CD4-positive, alpha-beta T cell treated with Interleukin-21 for 1 hour (primary cell): ENCODE measurements at places on chromosomes 7 and 10.
A peak's percentile ranks its signal among the peaks of the same experiment; 100 is the strongest.

DNA sequence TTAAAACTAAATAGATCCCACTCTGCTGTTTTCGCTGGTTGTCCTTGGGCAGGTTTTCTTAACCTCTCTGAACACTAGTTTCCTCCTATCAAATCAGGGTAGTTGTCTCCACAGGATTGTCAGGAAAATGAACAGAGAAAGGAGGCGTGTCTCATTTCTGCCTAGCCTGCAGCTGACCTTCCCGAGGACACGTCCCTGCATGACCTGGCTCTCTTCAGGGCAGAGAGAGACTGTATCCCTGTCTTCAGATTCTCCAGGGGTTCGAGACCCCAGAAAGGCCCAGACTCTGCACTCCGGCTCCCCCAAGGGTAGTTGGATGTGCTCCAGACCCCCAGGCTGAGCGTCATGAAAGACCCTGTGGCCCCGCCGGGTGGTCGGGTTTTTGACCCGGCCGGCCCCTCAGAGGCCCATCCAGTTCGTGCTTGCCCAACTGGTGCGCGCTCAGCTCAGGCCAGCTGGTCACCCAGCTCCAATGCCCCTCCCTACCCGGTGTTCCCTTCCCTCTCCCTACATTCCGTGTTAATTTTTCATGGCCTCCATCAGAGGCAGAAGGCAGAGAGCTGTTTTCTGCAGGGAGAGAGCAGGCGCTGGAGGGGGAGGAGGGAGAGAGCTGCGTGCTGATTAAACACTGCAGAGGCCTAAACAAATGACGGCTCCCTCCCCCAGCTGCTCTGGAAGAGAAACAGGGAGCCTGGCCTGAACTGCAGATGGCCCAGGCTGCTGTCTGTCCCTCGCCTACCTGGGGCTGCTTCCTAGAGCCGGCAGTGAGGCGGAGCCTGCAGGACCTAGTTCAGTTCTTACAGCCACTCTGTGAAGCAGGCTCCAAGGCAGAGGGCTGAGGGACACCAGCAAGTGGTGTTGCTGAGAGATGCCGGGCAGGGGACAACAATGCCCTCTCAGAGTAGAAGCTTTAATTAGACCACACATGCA, 86.2 kb upstream of the PPIF start:
- DNase-seq = no peak

DNA sequence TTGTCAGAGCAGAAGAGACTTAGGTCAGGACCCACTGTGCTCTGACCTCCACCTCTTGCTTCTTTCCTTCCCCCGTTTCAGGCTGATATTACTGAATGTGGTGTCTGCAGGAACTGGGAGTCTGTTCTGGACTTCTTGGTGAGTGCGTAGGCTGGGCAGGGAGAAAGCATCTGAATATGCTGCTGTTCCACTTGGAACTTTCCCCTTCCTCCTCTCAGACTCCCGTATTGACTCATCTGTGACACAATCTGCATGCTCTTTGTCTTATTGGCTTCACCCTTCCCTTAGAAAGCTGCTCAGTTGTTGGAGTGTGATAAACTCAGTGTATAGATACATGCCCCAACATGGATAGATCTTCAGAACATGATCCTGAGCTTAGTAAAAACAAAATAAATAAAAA, 137.6 kb upstream of the HABP2 start:
- DNase-seq = no peak

GRCh38 chr10:106799776-106800175, 364.7 kb downstream of the SORCS1 start:
- DNase-seq = no peak

GRCh38 chr10:130771491-130771946, 540.0 kb downstream of the TCERG1L start:
- DNase-seq = no peak

DNA sequence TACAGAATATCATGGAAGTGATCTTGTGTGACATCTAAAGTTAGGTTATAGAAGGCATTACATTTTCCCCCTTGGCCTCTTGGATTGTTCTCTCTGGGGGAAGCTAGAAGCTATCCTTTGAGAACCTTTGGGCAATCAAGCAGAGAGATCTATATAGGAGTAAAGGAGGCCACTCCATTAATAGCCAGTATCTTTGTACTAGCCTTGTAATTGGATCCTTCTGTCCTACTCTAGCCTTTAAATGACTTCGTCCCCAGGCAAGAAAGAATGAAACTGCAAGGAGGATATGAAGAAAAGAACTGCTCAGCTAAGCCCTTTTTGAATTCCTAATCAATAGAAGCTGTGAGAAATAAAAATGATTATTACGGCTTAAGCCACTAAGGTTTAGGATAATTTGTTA, 230.9 kb downstream of the AGMO start:
- DNase-seq = no peak

GRCh38 chr10:59904426-59905065, 1.8 kb downstream of the CCDC6 start:
- no peak for DNase-seq

DNA sequence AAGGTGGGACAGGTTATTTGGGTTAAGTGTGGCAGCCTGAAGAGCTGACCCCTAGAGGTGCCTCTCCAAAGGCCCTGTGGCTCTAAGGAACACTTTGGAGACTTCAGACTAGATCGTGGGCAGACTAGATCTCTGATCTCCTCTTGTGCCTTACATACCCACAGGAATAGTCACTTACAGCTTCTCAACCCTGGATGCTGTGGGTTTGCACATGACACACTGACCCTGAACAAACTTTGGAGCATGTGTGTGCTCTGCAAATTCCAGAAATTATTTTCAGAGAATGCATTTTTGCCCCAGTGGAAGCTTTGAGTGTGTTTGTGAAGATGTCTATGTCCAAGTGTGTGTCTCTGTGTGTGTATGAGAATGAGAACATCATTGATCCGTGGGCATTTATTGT, 119.6 kb downstream of the EMX2 start:
- no peak for DNase-seq

DNA sequence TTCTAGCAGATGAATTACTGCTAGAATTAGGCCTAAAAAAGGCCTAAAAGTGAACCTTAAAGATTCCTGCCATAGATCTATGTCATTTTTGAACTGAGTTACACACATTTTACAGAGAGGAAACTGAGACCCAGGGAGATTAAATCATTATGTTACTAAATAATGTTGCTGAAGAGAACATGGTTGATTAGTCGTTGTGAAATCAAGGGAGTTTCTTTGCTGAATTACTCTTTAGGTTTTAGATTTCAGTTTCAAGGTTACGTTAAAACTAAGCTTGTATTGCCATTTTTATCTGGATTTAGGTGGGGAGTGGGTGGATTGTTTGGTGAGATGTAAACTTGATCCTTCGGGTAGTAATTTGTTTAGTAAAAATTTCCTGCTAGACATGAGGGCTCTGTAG, 21.3 kb downstream of the CDK14 start:
- no peak for DNase-seq

GRCh38 chr7:157904211-157904865, 567.5 kb downstream of the DNAJB6 start:
- no peak for DNase-seq

- DNase-seq = no peak
Measured at GRCh38 chr7:38312821-38313220, 39.4 kb upstream of the TARP start.

DNA sequence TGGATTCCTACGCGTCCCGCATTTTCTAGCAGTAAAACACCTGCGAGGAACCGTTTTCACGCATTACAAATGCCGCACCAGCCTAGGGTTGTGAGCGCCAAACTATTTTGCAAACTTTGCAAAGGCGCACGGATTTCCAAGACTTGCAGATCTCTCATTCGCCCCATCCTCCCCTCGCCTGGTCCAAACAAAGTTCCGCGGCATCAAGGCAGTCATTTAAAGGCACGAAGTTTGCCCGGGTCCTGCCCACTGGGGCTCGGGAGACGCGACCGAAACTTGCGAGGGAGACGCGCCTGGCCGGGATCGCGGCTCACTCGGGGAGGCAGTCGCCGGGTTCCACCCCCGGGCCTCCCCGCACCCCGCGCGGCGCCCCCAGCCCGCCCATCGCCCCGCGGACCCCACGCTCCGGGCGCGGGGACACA, 613 bp downstream of the USP6NL start:
- no peak for DNase-seq

- no peak for DNase-seq
Measured at GRCh38 chr7:100598425-100598824, 3.7 kb upstream of the PCOLCE start.

- no peak for DNase-seq
Measured at GRCh38 chr7:106003525-106004064, 40.5 kb downstream of the CDHR3 start.

- DNase-seq = peak; percentile 60
Measured at GRCh38 chr7:132394283-132395198, 181.7 kb downstream of the PLXNA4 start.

- DNase-seq = no peak
Measured at GRCh38 chr10:29522918-29523317, 111.9 kb downstream of the SVIL start.

GRCh38 chr7:88111140-88111743, 108.6 kb downstream of the SRI start:
- peak; percentile 19 for DNase-seq

DNA sequence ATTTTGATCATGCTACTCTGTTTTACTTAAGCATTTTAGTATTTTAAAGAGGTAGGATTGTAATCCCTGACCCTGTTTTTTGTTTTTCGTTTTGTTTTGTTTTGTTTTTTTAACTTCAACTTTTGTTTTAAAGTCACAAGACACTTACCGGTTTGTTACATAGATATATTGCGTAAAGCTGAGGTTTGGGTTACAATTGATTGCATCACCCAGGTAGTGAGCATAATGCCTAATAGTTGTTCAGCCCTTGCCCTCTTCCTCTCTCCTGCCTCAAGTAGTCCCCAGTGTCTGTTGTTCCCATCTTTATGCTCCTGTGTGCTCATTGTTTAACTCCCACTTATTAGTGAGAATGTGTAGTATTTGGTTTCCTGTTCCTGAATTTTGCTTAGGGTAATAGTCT, 93.1 kb upstream of the TEX47 start:
- no peak for DNase-seq

DNA sequence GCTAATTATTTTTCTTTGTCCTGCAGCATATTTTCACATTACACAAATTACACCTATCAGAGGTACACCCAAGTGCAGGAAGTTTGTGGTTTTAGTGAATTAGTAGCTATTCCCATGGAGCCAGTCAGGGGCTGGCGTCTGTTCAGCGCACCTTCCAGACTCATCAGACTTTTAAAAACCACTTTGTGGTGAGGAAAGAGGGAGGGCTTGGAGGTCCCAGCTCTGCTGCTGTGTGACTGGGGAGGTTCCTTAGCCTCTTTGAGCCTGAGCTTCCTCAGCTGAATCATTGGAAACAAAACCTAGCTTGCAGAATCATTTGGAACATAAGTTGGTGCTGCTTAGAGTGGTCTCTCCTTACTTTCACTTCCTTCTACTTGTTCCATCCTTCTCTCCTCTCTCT, 175.4 kb downstream of the SORCS3 start:
- no peak for DNase-seq

- DNase-seq = no peak
Measured at GRCh38 chr7:40447345-40447744, 312.5 kb downstream of the SUGCT start.

GRCh38 chr10:67115972-67116371, 190.1 kb downstream of the LRRTM3 start:
- DNase-seq = no peak

DNA sequence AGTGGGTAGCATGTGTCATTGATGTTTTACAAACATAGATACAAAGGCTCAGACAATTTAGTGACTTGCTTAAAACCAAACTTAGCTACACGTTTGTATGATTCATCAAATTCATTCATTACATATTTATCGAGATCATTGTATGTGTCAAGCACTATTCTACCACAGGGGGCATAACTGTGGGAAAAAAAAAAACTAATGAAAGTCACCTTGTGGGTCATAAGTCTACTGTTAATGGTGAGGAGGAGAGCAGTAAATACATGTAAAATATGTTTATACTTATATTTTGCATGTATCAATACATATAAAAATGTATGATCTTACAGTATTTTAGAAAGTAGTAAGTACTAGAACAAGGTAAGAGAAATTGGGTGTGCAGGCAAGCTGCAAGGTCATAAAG, 933.8 kb downstream of the IPMK start:
- no peak for DNase-seq

- DNase-seq = no peak
Measured at GRCh38 chr10:14736600-14737081, 38.1 kb downstream of the FAM107B start.

DNA sequence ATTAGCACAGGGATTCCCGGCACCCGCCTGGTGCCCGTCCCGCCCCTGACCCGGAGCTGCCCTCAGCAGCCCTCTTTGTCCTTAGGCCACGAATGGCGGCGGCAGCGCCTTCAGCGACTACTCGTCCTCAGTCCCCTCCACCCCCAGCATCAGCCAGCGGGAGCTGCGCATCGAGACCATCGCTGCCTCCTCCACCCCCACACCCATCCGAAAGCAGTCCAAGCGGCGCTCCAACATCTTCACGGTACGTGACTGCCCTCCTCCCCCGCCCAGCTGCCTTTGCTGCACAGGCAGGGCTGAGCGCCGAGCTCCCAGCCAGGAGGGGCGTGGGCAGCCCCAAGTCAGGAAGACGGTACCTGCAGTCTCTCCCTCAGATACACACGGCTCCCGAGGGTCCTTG, 33.6 kb downstream of the AGAP3 start:
- DNase-seq = no peak

DNA sequence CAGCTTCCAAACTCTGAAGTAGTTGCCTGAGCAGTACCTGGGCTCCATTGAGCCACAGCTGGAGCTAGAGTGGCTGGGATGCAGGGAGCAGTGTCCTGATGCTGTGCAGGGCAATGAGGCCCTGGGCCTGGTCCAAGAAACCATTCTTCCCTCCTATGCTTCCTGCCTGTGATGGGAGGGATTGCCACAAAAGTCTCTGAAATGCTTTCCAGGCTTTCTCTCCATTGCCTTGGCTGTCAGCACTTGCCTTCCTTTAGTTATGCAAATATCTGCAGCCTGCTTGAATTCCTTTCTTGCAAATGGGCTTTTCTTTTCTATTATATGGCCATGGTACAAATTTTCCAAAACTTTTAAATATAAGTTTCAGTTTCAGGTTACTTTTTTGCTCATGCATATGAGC, 972.2 kb upstream of the MBL2 start:
- DNase-seq = no peak

GRCh38 chr7:155353256-155353897, 55.7 kb downstream of the INSIG1 start:
- no peak for DNase-seq

DNA sequence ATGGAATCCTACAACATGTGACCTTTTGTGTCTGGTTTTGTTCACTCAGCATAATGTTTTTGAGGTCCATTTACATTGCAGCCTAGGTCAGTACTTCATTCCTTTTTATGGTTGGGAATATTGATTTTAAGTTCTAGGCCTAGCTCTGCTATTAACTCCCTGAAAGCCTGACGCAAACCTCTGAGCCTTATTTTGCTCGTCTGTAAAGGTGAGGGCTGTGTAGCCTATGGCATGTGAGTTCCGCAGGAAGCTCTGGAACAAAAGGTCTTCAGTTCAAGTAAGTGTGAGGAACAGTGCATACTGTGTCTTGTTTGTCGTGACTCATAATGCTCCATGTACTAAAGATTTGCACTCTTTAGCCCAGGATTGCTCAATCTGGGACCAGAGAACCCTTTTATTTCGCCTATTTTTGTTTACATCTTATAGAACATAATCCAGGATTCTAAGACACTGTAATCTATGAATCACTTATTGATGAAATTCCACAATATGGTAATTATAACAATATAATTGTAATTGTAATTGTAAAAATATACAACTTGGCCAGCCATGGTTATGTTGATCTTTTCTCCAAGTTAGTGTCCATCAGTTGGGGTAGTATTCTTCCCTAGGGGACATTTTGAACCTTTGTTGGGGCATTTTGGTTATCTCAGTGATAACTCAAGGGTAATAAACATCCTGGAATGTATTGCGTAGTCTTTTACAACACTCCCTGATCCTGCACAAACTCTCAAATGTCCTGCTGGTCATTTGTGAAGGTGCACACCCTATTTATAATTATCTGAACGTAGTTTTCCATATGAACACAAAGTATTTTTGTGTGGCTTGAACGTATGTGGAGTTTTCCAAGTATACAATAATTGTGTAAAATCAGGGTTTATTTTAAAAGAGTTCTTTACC, 184.7 kb downstream of the VTI1A start:
- DNase-seq = no peak
